ENCODE measurements at places on chromosomes 6 and 20. TPM values are rescaled to one million over a fixed set of nuclear protein-coding genes. Genes with fewer than 3 reads are reported as not detected.

PLCB4 gene
- total RNA-seq, result 159 TPM

GRCh38 chr20:38221119-38221589 lies 39.4 kb downstream of the KIAA1755 start:
- DNase-seq, result no peak

- no peak for DNase-seq
Measured at GRCh38 chr20:52405417-52405816, 213.8 kb upstream of the ZFP64 start.

DNA sequence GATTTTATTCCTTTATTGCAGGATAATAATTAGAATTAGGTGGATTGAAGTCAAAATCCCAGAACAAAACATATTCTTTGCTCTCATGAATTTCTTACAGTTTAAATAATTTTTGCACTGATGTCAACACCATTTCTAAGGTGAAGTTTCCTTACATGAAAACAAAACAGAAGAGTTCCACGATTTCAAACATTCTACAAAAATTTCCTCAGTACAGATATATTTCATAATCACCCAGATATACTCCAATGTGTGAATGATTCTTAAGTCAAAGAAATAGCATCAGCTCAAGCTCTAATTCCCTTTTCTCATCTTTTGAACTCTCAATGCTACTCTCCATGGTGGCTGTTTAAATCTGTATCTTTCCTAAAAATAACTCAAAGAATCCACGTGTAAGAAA lies 39.5 kb upstream of the THBS2 start:
- no peak for DNase-seq

GRCh38 chr6:42460883-42461282 lies 9.2 kb upstream of the TRERF1 start:
- no peak for DNase-seq

GRCh38 chr20:13278812-13279570 lies 57.9 kb downstream of the ISM1 start:
- no peak for DNase-seq

DNA sequence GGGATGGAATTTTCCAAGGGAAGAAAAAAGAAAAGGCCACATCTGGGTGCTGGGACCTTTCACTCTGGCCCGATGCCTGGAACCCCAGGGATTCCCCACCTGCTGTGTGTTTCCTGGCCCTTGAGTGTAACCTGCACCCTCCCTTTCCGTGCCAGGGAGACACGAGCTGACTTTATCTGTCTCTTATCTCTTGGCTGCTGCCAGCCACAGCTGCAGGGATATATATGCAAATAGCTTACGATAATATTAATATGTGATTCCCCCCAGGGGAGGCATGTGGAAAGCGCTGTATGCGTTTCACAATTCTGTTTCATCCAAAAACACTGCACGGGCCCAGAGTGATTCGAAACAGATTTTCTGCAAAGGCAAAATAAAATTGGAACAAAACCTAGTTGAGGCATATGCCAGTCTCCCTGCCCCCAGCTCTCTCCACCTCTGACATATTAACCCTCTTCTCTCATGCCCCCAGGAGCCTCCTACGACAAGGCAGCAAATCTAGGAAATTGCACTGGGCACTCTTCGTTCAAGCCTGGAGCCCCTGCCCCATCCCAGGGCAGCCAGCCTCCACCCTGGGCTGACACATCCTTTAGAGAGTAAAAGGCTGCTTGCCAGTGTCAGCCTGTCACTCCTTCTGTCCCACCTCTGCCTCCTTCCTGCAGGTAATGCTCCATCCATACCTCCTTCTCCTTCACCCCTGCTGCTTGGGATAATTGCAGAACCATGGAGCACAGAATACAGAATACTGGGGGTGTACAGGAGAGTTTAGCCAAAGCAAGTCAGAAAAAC lies 1.3 kb downstream of the RIPOR3 start:
- DNase-seq, result no peak

PYGB gene
- 129 TPM for total RNA-seq

GRCh38 chr6:11054722-11055121 lies 10.6 kb upstream of the ELOVL2 start:
- no peak for DNase-seq

PPP1R16B gene
- total RNA-seq, result 0.15 TPM

- no peak for DNase-seq
Measured at GRCh38 chr6:36120539-36120938, 9.8 kb upstream of the MAPK13 start.

PTCRA gene
- not detected for total RNA-seq

- no peak for DNase-seq
Measured at GRCh38 chr6:17352302-17352701, 41.1 kb upstream of the CAP2 start.

GRIK2 gene
- total RNA-seq, result 0.40 TPM

GRCh38 chr6:113172531-113172966 lies 684.6 kb upstream of the MARCKS start:
- DNase-seq, result no peak

SLC22A1 gene
- 0.50 TPM for total RNA-seq

DNA sequence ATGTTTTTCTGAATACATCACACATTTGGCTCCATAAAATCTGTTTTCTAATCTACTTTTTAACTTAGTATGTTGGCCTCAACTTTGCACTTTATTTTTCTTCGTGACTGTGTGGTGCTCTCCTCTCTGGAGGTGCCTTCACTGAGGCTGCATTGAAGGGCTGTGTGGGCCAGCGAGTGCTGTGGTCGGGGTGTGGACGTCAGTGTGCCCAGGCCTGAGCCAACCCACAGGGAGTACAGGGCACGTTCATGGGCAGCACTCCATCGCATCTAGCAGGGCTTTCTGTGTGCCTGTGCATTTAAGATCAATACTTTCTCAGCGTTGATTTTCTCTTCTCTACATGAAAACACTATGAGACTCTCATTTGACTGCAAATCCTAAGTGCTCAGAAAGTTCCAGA lies 37.8 kb downstream of the DACT2 start:
- no peak for DNase-seq

Data from renal cortical epithelial cell (primary cell).